ENCODE measurements at places on chromosomes 4 and X.

DNA sequence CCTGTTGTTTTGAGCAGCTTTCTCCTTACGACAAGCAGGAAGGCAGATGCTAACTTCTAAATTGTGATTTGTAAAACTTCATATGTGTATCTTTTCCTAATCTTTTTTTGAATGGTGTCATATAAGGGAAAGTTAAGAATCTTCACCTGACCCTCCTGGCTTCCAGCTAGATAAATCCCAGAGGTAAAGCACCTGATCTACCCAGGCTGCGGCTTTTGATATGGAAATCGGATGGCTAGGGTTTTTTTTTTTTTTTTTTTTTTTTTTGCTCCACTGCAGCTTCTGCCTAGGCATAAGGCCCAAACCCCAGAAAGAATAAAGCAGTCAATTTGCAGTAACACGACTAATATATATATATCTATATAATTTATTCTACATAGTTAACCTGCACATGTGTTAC is 10.0 kb downstream of the MAB21L2 start:
- no peak for DNase-seq

DNA sequence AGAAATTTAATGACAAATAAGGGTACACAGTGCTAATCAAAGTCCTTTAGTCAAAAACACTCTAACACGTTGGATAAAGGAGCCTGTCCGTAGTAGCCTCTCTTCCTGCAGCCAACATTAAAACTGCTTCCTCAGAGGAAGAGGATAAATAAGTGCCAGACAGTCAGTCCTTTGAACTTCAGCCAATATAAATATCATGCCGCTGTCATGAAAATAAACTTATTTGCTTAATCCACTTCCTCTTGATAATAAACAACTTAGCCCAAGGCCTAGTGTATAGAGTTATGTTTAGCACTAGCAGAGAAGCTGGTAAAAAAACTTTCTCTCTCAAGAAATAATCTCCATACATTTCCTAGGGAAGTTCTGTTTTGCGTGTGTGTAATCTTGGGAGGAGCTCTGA is 196.7 kb downstream of the HS3ST1 start:
- no peak for DNase-seq

GRCh38 chr4:128639541-128640270 is 169.8 kb upstream of the JADE1 start:
- no peak for DNase-seq

DNA sequence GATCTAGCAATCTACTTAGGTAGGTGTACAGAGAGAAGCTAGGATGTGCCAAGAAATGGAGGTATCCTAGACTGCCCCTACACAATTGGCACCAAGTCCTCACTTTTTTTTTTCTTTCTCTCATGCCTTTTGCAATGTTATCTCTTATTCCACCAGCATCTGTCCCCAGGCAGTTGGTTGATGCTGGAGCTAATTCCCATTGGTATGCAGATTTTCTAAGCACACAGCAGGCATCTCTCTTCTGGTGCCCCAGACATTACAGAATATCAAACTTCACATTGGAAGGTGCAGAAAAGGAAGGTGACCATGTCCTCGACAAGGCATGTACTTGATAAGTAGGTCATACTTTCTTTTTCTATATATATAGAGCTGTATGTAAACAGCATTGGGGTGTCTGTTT is 21.6 kb downstream of the LUZP4 start:
- DNase-seq = no peak

DNA sequence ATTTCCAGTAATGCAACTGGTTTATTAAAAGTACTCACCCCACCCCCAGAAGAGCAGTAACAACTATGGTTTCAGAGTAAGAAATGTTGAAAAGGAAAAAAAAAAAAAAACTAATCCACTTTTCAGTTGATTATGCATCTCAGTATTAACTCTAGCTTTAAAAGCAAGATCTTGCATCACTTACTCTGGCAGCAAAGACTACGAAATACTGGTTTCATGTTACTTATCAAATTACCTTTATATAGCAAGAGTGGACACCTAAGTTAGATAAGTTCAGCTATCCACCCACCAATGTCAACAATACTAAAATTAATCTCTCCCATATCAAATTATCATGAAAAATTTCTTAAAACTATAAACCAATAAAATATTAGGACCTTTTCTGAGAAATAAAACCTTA is 105.0 kb downstream of the ABCB7 start:
- no peak for DNase-seq

Data from anterior cingulate cortex (tissue), 58 donors.